ENCODE measurements at places on chromosomes 2 and 18.

GRCh38 chr2:33213244-33213643, 263.2 kb upstream of the RASGRP3 start:
- DNase-seq: no peak

- DNase-seq: no peak
Observed at GRCh38 chr2:72146347-72147302, 1.0 kb downstream of the CYP26B1 start.

DNA sequence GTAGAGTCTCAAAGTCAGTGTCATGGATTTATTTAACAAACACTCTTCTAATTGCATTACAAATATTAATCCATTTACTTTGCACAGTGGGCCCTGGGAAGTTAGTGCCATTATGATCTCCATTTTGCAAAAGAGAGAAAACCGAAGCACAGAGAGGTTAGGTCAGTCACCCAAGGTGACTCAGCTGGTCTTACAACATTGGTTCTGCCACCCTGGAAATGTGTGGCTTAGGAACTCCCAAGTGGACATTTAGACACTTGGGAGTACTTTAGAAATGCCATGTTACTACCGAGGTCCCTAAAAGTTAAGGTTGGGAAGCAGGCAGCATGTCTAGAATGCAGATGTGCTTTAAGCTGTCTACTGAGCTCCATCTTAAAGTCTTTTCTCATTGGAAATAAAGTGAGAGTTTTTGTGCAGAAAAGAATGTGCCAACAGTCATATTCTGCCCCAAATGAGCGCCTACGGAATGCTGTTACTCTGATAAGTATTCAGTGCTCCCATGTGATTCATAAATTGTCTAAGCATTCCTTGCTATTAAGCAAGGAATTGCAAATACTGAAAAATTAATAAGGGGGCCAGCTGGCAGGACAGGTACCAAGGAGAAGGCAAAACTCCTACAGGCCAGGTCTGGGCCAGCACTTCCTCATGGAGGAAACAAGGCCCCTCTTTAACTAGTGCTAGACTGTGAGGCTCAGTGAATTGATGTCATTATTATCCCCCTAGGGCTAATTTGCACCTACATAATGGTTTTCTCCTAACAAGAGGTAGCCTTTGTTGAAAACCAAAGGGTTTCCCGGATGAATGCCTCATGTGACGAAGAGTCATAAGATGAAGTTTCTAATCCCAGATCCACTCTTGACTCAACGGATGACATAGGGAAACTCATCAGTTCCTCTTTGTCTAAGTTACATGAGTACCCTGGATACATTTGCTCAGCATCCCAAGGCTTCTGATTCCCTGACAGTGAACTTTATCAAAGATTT, 16.3 kb downstream of the NRP2 start:
- no peak for DNase-seq

GRCh38 chr2:240850756-240851077, 17.9 kb upstream of the AGXT start:
- DNase-seq: no peak

DNA sequence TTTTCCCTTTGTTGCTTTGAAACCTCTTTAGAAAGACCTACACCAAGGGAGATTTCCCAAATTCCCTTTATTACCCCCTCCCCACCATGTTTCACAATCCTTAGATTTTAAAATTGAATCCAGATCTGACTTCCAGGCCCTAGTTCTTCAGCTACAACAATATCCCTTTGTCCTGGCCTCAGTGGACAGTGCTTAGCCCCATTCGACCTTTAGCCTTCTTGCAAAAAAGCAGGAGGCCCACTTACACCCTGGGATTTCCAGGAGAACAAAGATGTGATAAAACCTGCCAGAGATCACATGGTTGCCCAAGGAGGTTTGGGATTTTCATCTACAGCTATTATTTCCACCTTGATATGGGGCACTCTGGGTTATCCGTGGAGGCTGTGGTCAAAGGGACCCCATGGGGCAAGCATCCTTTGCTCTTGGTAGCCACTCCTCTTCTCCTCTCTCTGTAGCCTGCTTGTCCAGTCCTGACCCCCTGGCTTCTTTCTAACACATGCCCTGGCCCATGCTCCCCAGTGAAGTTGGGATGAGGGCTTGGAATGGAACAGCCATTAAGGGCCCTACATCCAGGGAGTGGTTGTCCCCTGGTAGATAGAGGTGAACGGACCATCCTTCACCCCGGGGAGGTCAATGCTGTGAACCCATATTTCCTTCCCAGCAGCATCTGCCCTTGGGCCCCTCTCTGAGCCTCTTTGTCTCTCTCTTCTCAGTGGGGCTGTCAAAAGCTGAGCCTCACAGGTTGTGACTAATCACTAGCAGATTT, 267.4 kb downstream of the DYSF start:
- DNase-seq: no peak

GRCh38 chr2:37831081-37831780, 93.9 kb upstream of the RMDN2 start:
- no peak for DNase-seq

GRCh38 chr2:25168256-25169072, at the start of gene POMC:
TSS of gene POMC (minus strand) at chr2:25168580. CDS start at chr2:25164772, 3,808 bp downstream.
- DNase-seq: no peak

GRCh38 chr2:187654535-187654934, 100.3 kb upstream of the TFPI start:
- DNase-seq: no peak

GRCh38 chr2:80354858-80355257, 50.3 kb upstream of the LRRTM1 start:
- DNase-seq: no peak

- DNase-seq: no peak
Observed at GRCh38 chr2:64067326-64067725, 48.1 kb upstream of the VPS54 start.

- DNase-seq: peak; percentile 57
Observed at GRCh38 chr2:68319398-68320117, at the start of gene CNRIP1. TSS of gene CNRIP1 (minus strand) at chr2:68319949. CDS start at chr2:68319400, 549 bp downstream.

- DNase-seq: no peak
Observed at GRCh38 chr2:29361231-29361630, 246.0 kb downstream of the CLIP4 start.

GRCh38 chr2:200086911-200087310, 131.5 kb downstream of the MAIP1 start:
- no peak for DNase-seq

GRCh38 chr2:170567429-170567828, 147.7 kb upstream of the SP5 start:
- no peak for DNase-seq

DNA sequence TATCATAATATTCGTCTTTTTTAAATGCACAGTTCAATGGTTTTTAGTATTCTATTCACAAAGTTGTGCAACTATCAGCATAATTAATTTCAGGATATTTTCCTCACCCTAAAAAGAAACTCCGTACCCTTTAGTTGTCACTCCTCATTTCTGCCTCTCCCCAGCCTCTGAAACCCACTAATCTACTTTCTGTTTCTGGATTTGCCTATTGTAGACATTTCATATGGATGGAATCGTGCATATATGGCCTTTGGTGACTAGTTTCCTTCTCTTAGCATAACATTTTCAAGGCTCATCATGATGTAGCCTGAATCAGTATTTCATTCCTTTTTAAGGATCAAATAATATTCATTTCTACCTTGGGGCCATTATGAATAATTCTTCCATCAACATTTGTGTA, 18.5 kb downstream of the NEURL3 start:
- no peak for DNase-seq

DNA sequence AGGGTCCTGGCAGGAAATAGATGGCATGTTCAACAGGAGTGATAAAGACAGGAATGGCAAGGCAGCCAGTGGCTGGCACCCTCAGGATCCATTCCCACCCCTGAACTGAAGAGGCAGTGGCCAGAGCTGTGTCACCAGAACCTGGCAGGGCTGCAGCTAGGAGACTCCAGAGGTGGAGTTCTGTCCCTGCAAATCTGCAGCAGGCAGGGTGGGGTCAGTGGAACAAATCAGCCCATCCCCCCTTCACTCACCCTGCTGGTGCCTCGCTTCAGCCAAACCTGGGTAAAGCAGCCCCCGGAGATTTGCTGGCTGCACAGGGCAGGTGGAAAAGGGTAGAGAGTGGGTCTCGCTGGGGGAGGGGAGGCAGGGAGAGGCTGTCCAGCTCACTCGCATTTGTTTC, 12.7 kb downstream of the INPP5D start:
- no peak for DNase-seq

GRCh38 chr2:200616193-200616592, 30.4 kb downstream of the AOX1 start:
- no peak for DNase-seq

DNA sequence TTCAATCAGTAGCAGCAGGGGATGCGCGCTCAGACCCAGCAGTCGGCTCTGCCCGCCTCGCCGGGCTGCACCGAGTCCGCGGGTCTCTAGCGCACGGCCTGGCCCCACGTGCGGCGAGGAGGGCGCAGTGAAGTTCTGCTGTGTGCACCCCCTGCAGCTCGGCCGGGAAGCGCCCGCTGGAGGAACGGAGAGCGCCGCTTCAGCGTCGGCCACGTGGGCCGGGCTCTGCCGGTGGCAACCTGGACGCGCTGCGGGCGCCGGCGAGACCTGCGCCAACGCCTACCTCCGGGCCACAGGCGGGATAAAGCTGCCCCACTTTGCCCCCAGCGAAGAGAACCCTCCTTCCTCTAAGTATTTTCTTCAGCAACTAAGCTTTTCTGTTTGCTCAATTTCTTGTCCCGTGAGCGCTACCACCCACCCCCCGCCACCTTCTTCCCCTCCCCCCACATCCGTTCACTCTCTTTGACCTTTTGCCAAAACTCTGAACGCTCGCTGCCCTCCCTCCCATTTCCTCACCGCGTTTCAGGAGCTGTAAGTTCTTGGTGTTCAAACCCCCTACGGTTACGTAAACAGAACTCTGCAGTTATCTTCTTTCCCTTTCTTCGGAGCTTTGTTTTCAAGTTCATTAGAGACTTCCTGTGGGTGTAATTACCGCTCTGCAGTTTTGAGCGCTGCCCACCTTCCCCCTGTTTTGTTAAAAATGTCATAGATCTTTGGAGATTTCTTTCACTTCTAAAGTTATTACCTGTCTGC, 42.6 kb upstream of the EDAR start:
- peak; percentile 30 for DNase-seq

- DNase-seq: no peak
Observed at GRCh38 chr2:70192516-70192915, 1.7 kb upstream of the C2orf42 start.

GRCh38 chr2:10646153-10646552, 43.6 kb downstream of the NOL10 start:
- DNase-seq: no peak

DNA sequence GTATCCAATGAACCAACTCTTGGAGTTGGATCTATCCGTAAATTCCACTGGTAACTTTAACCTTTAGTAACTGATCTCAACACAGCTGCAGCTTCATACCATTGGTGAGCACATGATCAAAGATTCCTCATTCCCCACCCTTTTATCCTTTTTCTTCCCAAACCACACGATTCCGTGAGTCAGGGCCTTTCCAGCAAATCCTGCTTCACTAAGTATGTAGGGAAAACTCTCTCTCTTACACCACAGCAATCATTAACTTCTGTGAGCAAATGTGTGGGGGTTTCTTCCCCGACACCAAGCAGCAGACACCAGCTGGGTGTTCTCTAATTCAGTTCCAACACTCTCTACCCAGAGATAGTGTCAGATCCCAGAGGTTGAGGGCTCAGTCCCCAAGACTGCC, 23.5 kb downstream of the ELP2 start:
- no peak for DNase-seq

GRCh38 chr18:48913775-48914174, 37.0 kb downstream of the SMAD7 start:
- DNase-seq: no peak

GRCh38 chr18:24373328-24373727, 24.3 kb downstream of the OSBPL1A start:
- no peak for DNase-seq

GRCh38 chr2:12819103-12819475, 102.4 kb downstream of the TRIB2 start:
- no peak for DNase-seq

DNA sequence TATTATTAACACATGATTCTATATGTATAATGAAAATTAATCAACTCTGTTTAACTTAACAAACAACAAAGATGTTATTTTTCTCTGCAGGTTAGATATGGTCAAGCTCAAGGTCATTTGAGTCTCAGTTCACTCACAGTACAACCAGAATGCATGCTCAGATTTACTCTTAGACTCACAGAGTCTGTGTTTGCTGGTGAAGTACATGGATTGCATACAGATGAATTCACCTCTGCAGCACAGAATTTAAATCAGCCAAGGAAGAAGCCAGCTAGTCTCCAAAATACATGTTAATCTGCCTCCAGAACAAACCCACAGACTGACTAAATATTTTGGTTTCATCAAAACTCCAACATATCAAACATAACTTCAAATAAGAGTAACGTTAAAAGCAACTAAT, 424.5 kb downstream of the RAD51AP2 start:
- no peak for DNase-seq

DNA sequence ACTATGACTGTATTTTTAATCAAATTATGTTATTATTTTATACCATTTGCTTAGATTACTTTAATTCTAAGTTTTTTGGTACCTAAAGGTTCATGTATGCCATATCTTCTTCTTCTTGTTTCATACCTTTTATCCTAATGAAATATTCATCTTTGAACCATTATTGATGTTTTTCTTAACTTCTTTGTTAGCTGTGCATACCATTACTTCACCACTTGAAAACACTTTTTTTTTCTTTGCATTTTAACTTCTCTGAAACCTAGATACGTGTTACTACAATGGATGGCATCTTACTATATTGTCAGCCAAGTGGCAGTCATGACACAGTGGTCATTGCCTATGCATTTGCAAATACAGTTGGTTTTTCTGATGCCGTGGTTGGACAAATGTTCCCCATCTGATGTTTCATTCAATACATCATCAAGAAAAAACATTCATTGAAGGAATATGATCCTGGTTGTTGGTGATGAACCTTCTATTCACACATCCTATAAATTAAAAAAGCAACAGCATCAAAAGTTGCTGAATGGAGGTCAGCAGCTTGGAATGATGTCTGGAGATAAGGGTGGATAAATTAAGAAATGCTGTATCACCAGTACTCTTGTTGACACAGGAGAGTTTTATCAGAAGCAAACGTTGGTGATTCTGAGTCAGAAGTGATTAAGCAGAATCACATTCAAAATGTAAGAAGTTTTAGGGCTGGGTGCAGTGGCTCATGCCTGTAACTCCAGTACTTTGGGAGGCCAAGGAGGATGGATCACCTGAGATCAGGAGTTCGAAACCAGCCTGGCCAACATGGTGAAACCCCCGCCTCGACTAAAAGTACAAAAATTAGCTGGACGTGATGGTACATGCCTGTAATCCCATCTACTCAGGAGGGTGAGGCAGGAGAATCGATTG, 7.4 kb downstream of the IL36A start:
- DNase-seq: no peak

- DNase-seq: no peak
Observed at GRCh38 chr2:9231291-9232165, 24.9 kb downstream of the ASAP2 start.

GRCh38 chr2:74772046-74772445, 61.9 kb upstream of the HK2 start:
- no peak for DNase-seq

- DNase-seq: no peak
Observed at GRCh38 chr2:43333101-43333655, 106.8 kb upstream of the ZFP36L2 start.

- DNase-seq: no peak
Observed at GRCh38 chr18:28063271-28063761, 113.6 kb downstream of the CDH2 start.

GRCh38 chr18:45670281-45670962, 53.6 kb upstream of the SLC14A1 start:
- no peak for DNase-seq

- DNase-seq: no peak
Observed at GRCh38 chr2:141020346-141020745, 1110.5 kb downstream of the LRP1B start.

GRCh38 chr2:162676515-162676914, 162.1 kb downstream of the KCNH7 start:
- no peak for DNase-seq

GRCh38 chr18:8381821-8382459, 227.3 kb upstream of the RAB12 start:
- no peak for DNase-seq

Data from right renal pelvis (tissue), 4 donors.